ENCODE measurements at places on chromosomes 11 and 22.

- no peak for DNase-seq
These were observed 362.6 kb upstream of the CHORDC1 start for GRCh38 chr11:90585491-90585890.

DNA sequence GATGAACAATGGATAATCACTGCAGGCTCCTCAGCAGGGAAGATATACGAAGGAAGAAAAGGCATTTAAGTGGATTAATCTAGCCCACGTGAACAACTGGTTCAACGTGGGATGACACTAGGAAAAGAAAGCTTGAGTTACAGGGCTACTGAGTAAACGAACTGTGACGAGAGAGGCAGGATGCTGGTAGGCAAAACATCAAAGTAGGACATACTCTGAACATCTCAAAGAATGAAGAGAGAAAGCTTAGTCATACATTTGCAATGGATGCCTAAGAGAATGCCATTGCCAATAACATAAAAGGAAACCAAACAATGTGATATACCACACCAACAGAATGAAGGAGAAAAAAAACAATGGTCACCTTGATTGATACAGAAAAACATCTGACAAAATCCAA, 12.9 kb downstream of the USP28 start:
- no peak for DNase-seq

GRCh38 chr11:16841481-16841880, 103.0 kb downstream of the C11orf58 start:
- no peak for DNase-seq

GRCh38 chr11:93145390-93145915, 52.3 kb downstream of the SLC36A4 start:
- DNase-seq = no peak

- no peak for DNase-seq
These were observed 13.8 kb downstream of the GGT5 start for GRCh38 chr22:24230911-24231656.

DNA sequence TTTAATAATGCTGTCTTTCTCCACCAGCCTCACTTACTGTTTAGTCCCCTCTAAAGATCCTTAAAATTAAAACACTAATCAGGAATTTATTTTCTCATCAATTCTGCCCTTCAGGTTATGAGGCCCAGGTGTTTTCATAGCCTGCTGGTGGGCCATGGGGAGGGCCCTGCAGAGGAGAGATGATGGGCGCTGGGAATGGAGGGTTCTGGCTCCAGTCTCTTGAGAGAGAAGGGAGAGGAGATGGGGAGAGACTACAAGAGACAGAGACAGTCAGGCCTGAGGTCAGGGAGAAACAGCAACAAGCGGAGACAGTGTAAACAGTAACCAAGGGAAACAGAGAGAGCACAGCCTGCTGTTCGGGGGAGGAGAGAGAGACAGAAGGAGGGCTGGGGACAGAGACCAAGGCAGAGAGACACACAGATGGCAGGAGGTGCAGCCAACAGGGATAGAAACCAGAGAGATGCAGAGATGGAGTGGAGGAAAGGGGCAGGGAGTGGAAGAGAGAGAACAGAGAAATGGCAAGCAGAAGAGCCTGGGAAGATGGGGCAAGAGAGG, 187.3 kb upstream of the SYT13 start:
- no peak for DNase-seq

DNA sequence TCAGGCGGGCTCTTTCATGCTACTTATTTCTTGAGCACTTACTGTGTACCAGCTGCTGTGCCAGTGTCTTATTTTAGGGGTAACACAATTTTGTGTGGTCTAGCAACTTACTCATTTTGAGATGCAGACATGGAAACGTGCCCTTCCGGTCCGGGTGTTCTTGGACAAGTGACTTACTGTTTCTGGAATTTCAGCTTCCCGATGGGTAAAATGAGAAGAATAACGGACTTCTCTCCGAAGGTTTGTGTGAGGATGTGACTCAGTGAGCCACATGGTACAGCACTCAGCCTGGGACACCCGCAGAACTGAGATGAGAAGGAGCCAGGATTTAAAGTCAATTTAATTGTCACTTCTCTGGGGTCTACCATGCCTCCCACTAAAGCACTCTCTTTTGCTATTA, 114.5 kb upstream of the SYT13 start:
- DNase-seq = no peak

DNA sequence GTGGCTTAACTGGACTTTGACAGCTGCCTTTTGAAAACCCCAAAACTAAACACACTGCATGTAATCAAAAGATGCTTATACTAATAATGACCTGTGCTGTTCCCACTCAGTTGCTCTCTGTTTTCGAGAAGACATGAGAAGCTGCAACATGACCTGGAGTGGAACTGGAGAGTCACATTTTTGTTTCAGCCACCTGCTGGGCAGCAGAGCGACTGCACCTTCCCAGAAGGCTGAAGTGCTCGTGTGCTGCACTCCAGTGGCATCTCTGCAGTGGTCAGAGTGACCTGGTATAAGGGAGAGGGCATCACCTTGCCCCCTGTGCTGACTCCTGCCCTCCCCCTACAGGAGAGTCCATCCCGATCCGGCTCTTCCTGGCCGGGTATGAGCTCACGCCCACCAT, 8.6 kb downstream of the THYN1 start:
- no peak for DNase-seq

DNA sequence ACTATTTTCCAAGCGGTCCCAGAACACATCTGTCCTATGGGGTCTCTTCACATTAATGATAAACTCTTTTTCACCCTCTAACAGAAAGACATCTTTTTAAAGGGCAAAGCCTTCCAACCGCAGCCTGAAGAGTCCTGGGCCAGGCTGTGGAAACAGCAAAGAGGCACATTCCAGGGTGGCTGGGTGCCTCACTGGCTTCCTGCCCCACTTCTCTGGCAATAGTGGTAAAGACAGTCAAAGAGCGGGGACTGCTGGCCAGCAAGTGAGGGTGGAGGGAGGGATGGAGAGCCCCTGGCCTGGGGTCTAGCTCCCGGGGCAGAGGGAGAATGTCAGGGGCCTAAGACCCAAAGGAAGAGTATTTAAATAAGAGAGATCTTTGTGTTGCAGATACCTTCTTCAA, 10.2 kb upstream of the CHST1 start:
- DNase-seq = no peak

- peak; percentile 89 for DNase-seq
These were observed 31.7 kb upstream of the OAF start for GRCh38 chr11:120179057-120179672.

DNA sequence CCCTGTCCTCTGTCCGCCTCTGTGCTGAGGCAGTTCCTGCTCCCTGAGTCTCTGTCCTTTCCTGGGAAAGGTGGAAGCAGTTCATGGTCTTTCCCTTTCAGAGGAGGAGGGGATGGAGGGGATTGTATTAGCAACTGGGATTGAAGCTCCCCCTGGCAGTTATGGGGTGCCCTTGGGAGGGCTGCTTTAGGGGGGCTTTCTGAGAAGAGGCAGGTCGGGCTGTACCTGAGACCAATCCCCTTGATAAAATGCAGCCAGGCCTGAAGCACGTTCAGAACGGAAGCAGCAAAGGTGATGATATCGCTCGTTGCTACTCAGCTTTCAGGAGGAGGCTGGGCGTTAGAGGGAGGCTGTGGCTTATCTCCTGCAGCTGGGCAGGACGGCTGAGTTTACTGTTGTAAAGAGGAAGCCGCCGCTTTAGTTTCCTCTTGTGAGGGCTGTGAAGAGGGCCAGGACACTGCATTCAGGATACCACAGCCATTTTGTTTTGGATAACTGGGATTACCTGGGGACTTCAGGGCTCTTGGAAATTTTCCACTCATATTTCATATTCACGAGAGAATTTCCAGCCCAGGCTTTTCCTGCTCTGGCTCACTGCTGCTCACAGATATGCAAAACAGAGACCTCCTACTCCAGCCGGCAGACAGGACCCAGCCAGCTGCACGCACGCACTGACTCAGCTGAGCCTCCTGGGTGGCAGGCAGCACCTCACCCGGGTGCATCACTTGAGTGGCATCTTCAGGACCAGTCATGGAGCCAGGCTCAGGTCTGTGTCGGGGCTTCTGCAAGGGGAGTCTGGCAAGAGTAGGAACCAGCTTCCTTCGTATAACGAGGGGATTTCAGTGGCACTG, 798 bp downstream of the AMPD3 start:
- DNase-seq = peak; percentile 90

DNA sequence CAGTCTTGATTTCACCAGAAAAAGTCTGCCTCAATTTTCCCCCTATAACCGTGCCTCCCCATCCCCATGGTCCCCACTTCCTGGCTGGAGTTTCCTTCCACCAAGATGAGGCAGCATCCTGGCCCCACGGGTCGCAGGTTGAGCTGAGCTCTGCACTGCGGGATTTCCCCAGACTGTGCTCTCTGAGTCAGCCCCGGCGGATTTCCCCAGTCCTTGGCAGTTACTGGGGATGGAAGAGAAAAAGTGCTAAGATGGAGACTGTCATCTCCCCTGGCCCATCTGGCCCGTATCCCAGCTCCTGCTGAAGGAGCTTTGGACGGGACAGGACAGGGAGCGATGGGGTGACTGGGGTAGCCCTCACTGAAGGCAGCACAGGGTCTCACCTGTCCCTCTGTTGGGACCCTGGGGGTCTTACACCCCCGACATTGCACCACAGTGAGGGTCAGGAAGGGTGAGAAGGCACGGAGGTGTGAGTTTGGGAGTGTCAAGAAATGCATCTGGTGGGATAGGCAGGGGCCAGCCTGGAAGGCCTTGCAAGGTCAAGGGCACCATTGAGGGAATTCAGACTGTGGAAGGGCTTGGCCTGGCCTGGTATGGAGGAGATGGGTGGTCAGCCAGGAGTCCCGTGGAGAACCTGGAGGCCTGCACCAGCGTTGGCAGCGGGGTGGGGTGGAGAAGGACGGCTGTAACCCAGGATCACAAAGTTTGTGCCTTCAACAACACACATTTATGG, 36.5 kb downstream of the NADSYN1 start:
- no peak for DNase-seq

DNA sequence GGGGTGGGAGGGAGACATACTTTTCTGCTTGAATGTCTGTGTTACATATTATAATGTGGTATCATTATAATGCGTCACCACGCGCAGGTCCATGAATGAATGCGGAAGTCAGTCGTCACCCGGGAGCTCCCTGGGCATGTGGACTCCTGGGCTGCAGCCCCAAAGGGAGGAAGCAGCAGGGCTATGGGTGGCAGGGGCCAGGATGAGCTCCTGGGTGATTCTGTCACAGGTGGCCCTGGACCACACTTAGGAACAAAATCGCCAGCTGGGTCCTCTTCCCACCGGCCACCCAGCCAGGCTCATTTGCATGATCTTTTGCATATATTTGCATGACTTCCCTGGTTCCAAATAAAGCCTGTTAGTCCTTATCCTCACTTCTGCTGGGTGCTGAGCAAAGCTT, 51.2 kb downstream of the KCNJ4 start:
- no peak for DNase-seq

DNA sequence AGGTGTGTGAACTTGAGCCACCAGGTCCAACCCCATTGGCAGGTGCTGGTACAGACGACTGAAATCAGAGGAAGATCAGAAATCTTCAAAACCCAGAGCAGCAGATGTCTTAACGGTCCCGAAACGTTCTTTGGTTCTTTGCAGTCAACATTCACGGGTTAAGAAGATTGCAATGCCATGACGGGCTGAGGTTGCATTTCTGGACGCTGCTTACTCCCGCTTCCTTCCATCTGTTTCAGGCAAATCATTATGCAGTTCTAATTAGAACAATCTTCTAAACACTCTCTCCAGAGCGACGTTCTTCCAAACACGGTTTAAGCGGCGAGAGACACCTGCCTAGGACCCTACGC, 492 bp upstream of the LUZP2 start:
- no peak for DNase-seq

DNA sequence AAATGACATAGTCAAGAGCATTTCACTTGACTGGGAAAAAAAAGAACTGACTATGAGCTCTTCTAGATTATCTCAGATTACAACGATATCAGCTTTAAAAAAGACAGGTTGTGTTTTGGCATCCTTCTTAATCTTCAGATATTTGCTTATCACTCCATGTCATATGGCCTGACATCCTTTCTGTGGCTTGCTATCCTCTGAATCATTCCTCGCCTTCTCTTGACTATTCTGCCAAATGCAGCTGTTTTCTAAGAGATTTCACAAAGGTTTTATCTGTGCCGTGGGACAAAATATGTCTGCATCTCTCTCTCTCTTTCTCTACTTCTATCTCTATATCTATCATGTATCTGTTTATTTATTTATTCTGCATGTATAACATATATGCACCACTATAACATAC, 746.1 kb downstream of the CNTN5 start:
- no peak for DNase-seq

DNA sequence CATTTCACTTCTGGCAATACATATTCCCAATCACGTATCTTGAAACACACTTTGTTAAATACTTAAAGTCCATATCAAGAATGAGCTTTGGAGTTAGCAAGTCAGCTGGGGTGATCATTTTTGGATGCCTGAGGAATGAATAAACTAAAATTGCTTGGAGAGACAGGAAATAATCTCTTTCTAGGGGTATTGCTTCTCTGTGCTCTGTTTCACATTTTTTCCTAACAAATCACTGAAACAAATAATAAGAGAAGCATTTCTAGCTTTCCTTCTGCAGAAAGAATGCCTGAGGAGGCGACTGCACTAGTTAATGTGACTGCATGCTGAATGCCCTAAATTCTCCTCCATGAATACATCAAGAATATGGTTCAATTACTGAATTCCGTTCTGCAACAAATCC, 541.4 kb upstream of the CCDC90B start:
- DNase-seq = no peak

DNA sequence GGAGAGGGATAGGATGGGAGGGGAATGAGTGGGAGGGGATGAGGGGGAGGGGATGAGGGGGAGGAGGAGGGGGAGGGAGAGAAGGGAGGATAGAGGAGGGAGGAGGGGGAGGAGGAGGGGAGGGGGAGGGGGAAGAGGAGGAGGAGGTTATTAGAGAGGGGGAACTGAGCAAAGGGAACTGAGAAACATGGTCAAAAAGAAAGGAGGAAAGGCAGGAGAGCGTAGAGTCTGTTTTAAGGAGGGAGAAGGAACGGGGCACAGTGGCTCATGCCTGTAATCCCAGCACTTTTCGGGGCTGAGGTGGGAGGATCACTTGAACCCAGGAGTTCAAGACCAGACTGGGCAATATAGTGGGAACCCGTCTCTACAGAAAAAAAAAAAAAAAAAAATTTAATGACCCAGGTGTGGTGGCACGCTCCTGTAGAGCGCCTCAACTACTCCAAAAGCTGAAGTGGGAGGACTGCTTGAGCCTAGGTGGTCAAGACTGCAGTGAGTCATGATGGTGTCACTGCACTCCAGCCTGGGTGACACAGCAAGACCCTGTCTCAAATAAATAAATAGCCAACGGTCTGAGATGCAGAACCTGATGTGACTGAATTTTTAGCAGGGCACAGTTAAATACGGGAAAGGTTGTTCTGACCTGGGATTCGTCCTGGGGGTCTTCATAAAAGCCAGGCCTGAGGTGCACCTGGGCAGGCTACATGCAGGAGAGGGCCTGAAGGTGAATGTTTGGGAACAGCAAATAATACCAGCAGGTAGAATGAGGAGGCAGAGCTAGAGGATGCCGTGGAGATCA, 4.0 kb downstream of the B3GNT6 start:
- no peak for DNase-seq

- no peak for DNase-seq
These were observed 394.1 kb downstream of the MN1 start for GRCh38 chr22:27407369-27407985.

GRCh38 chr11:131486100-131486499, 115.7 kb downstream of the NTM start:
- no peak for DNase-seq

- no peak for DNase-seq
These were observed 88.9 kb downstream of the ARFGAP2 start for GRCh38 chr11:47087801-47088200.

GRCh38 chr11:13289081-13289480, 11.5 kb downstream of the BMAL1 start:
- no peak for DNase-seq

Measured in vagina (tissue), 2 donors.